Stimulated activated naive B cell treated with anti-CD40 and anti-IgM and Interleukin-4, amounts not matched to agents 10 μg/mL and 1 μg/mL and 100 μg/mL, for 72 hours (primary cell): ENCODE measurements at places on chromosomes 3 and 15.

DNA sequence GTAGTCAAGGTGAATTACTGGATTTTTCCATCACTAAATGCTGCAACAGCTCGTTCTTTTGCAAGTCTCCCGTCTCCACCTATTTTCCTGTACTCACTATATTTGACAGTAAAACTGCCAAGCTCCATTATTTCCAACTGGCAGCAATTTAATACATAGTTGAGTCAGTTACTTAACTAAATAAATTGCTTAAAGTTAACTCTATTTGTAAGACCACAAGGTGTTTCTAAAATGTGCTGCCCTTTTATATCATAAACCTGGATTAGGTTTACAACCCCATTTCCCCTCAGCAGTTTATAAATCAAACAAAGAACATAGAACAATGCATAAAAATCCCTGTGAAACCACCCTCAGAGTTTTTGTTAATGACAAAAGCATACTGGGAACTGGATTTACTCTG, 211.4 kb upstream of the DPH6 start:
- no peak for DNase-seq

GRCh38 chr3:57155310-57155643, 9.9 kb downstream of the IL17RD start:
- DNase-seq: no peak

- DNase-seq: no peak
These were observed 18.3 kb downstream of the MSL2 start for GRCh38 chr3:136177876-136178275.

DNA sequence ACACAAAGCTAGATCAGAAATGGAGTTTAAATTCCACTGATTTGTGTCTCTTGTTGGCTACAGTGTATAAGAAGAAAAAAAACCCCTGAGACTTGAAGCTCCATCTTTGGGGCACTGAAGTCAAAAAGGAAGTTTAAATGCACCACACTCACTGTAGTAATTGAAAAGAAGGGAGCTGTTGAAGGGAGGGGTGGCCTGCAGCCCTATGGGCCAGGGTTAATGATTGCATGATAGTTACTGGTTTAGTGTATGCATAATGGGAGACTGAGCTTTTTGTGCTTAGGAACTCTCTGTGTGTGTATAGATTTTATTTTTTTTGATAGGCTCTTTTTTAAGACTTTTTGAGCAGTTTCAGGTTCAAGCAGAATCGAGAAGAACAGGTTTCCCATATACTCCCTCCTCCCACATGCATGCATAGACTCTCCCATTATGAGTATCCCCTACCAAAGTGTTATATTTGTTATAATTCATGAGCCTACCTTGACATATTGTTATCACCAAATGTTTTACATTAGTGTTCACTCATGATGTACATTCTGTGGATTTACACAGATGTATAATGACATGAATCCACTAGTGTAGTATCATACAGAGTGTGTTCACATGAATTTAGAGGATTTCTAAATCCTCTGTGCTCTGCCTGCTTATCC, 88.2 kb downstream of the TNFAIP8L3 start:
- DNase-seq: no peak

- DNase-seq: no peak
These were observed 13.0 kb downstream of the THBS1 start for GRCh38 chr15:39593656-39594445.

- DNase-seq: no peak
These were observed 197.3 kb upstream of the IL12A start for GRCh38 chr3:159791336-159791735.

DNA sequence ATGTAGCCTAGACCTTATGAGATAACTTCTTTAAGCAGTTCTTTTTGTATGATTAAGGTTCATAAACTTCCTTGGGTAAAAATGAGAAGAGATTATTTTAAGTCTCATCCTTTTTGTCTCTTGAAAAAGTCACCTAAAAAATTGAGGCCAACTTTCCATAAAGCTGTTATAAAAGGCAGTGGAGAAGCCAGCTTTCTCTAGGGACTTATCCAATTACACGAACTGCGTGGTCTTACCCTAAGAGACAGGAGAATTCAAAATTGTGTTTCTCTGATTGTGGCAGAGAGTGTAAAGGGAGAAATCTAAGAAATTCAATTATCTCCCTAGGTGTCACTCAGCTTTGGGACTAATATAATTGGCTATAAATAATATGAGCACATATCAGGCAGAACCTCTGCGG, 262.0 kb downstream of the SHOX2 start:
- DNase-seq: no peak

DNA sequence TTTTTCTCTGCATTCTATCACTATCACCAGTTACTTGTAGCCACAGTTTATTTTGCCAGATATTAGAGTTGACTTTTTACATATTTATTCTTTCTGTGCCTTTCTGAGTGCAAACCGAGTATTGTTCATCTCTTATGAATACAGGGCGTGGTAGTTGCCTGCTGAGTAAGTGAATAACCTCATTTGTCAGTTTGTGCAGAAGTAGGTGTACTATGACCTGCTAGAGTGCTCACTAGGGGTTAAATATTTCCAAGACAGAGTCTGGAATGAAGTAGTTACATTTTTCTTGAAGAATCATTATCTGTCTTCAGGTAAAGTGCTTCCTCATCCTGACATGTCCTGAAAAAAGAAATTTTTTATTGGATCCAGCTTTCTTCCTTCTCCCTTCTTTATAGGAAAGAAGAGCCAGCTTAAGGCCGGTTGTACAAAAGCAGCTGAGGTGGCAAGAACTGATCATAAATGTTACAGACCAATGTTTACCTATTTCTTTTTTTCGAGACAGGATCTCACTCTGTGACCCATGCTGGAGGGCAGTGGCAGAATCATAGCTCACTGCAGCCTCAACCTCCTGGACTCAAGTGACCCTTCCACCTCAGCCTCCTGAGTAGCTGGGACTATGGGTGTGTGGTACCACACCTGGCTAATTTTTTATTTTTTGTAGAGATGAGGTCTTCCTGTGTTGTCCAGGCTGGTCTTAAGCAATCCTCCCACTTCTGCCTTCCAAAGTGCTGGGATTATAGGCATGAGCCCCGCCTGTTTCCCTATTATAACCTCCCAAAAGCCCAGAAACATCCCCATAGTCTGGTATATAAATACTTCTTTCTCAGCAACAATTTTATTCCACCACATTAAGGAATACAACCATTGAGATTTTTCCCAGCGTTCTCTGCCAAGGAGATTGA, 182.5 kb downstream of the TPRG1 start:
- no peak for DNase-seq

- DNase-seq: no peak
These were observed 23.8 kb downstream of the LRRFIP2 start for GRCh38 chr3:37150621-37151020.

- DNase-seq: no peak
These were observed 30.2 kb upstream of the MAGEF1 start for GRCh38 chr3:184741798-184742675.

GRCh38 chr3:72814308-72814707, 33.9 kb downstream of the SHQ1 start:
- DNase-seq: no peak
